ENCODE measurements at places on chromosomes 11 and 22. TPM values are rescaled to one million over a fixed set of nuclear protein-coding genes. Genes with fewer than 3 reads are reported as not detected.

The KCNJ1 gene
- total RNA-seq: not detected

The HEPHL1 gene
- not detected for total RNA-seq

The LGR4 gene
- total RNA-seq: 17.5 TPM

The NRIP3 gene
- total RNA-seq: 16.7 TPM

The GRK3 gene
- total RNA-seq: 47.2 TPM

The NXPE1 gene
- not detected for total RNA-seq

The OR5M8 gene
- not detected for total RNA-seq

The TSGA10IP gene
- not detected for total RNA-seq

The GAL gene
- total RNA-seq: 0.25 TPM

The KCNK4 gene
- 1.5 TPM for total RNA-seq

The CUL5 gene
- total RNA-seq: 65.4 TPM

The P2RY2 gene
- not detected for total RNA-seq

The DLG2 gene
- total RNA-seq: 198 TPM

The CLNS1A gene
- total RNA-seq: 119 TPM

The TTC36 gene
- total RNA-seq: 3.7 TPM

The IRAG1 gene
- total RNA-seq: 0.98 TPM

The PRODH gene
- 0.74 TPM for total RNA-seq

The IGLL5 gene
- total RNA-seq: not detected

The PATE4 gene
- not detected for total RNA-seq

The TSPO gene
- 29.3 TPM for total RNA-seq

The ELF5 gene
- 0.25 TPM for total RNA-seq

The CYTH4 gene
- 0.98 TPM for total RNA-seq

The C11orf21 gene
- 0.25 TPM for total RNA-seq

The PVALB gene
- total RNA-seq: not detected

The OR4D9 gene
- not detected for total RNA-seq

The SMTNL1 gene
- not detected for total RNA-seq

The PIWIL4 gene
- 5.9 TPM for total RNA-seq

The VSIG10L2 gene
- total RNA-seq: not detected

The FIBIN gene
- total RNA-seq: 4.4 TPM

The TPBGL gene
- total RNA-seq: not detected

The FAM111B gene
- total RNA-seq: 1.7 TPM

The OR5AS1 gene
- total RNA-seq: not detected

The PGA5 gene
- total RNA-seq: not detected

The BDNF gene
- 5.2 TPM for total RNA-seq

The SYT12 gene
- 0.98 TPM for total RNA-seq

The CCDC15 gene
- 2.7 TPM for total RNA-seq

The OR4X1 gene
- total RNA-seq: not detected

The PRR5L gene
- total RNA-seq: 6.6 TPM

The MRGPRX3 gene
- total RNA-seq: 0.25 TPM

The PRDM11 gene
- 8.4 TPM for total RNA-seq

The GAS2 gene
- 6.6 TPM for total RNA-seq

The MMP27 gene
- not detected for total RNA-seq

The GRAP2 gene
- 4.9 TPM for total RNA-seq

The TREH gene
- total RNA-seq: not detected

The SCARF2 gene
- 2.5 TPM for total RNA-seq

The KIRREL3 gene
- total RNA-seq: 19.7 TPM

The JAM3 gene
- total RNA-seq: 28.5 TPM

The TRIM34 gene
- total RNA-seq: 0.74 TPM

The OTOG gene
- total RNA-seq: under 0.01 TPM

The CLMP gene
- 65.9 TPM for total RNA-seq

The OR51I1 gene
- not detected for total RNA-seq
